ENCODE measurements at places on chromosomes 16 and 17. TPM values are rescaled to one million over a fixed set of nuclear protein-coding genes. Genes with fewer than 3 reads are reported as not detected.

Gene COL1A1
- total RNA-seq: 33.6 TPM

- no peaks in the 10 kb centered on the region for H3K4me1 ChIP-seq
- DNase-seq: no peak
- no peaks in the 10 kb centered on the region for H3K36me3 ChIP-seq
- no peak overlapping the region for H3K27ac ChIP-seq
- H3K27me3 ChIP-seq: no peaks in the 10 kb centered on the region
- no peak overlapping the region for H3K4me3 ChIP-seq
These were observed 643.5 kb downstream of the CDH11 start for GRCh38 chr16:64478252-64478906.

- H3K4me1 ChIP-seq: no peaks in the 10 kb centered on the region
- DNase-seq: no peak
- H3K36me3 ChIP-seq: peaks cover 71% of the 10 kb centered on the region
These were observed 16.8 kb downstream of the TCF25 start for GRCh38 chr16:89890200-89890599.

- no peak for DNase-seq
- no peaks in the 10 kb centered on the region for H3K36me3 ChIP-seq
- H3K27me3 ChIP-seq: no peaks in the 10 kb centered on the region
These were observed 91.8 kb downstream of the CYB561 start for GRCh38 chr17:63354256-63354655.

Gene TEN1
- total RNA-seq: 18.5 TPM

GRCh38 chr16:58026705-58027160 lies 1.2 kb downstream of the MMP15 start:
- H3K27me3 ChIP-seq: no peaks in the 10 kb centered on the region
- no peak for DNase-seq
- H3K4me1 ChIP-seq: peaks cover 28% of the 10 kb centered on the region

DNA sequence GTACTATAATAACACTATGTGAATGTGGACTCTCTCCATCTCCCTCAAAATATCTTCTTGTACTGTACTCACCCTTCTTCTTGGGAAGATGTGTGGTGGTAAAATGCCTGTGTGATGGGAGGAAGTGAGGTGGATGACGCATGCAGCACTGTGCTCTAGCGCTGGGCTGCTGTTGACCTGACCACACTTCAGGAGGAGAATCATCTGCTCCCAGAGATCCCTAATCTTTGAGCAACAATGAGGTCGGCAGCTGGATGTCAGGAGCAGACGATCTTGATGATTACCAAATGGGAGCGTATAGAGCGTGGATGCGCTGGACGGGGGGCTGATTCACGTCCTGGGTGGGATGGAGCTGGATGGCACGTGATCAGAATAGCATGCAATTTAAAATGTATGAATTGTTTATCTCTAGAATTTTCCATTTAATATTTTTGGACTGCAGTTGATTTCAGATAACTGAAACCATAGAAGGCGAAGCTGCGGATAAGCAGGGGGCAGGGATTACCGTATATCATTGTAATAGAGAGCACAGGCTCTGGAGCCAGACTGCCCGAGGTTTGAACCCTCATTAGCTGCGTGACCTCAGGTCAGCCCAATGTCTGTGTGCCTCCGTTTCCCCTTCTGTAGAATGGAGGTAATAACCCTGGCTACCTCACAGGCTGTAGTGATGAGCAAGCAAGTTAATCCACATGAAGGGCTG lies 23.7 kb upstream of the CYLD start:
- H3K4me1 ChIP-seq: peaks cover 13% of the 10 kb centered on the region
- no peak overlapping the region for H3K4me3 ChIP-seq
- no peak overlapping the region for H3K27ac ChIP-seq
- DNase-seq: no peak
- H3K36me3 ChIP-seq: no peaks in the 10 kb centered on the region

Gene KARS1
- 196 TPM for total RNA-seq

DNA sequence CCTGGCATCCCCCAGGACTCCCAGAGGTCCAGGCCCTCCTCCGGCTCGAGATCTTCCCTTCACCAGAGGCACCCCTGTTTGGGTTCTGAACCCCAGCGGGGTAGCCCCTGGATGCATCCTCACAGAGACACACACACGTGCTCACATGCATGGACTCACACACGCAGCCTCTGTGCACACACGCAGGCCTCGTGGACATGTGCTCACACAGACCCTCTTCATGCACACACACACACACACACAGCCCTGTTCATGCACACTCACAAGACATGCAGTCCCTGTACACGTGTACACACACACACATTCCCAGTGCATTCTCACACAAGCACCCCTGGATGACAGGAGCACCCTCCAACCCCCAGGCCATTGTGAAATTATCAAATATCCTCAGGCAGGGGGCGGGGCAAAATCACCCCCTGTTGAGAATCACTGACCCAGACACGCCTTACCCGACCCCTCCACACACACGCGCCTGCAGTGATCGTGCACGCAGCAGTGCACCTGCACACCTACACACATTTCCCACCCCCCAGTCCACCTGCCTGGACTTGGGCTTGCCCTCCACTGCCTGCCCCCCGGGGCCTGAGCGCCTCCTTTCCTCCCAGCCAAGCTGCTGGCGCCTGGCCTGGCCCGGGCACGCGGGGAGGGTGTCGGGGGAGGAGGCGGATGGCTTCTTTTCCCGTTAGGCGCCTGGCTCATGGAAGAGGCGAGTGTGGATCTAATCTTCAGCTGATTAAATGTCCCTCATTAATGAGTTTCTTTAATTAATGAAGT lies 62.6 kb downstream of the ENGASE start:
- peaks cover 45% of the 10 kb centered on the region for H3K27me3 ChIP-seq
- H3K4me3 ChIP-seq: no peak overlapping the region
- DNase-seq: no peak

DNA sequence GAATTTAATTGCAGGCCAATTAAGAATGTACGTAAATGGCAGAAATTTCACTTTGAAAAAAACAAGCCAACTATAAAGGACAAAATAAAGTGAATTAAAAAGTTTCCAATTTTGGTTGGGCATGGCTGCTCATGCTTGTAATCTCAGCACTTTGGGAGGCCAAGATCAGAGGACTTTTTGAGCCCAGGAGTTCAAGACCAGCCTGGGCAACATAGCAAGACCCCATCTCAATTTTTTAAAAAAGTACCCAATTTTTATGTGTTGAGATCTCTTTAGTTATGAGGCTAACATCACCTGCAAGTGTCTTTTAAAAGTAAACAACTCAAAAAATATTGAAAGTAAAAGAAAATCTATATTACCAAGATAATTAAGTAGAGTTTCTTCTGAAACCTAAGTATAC lies 25.9 kb downstream of the GNA13 start:
- H3K4me1 ChIP-seq: peaks cover 18% of the 10 kb centered on the region
- H3K27me3 ChIP-seq: no peaks in the 10 kb centered on the region
- no peaks in the 10 kb centered on the region for H3K36me3 ChIP-seq
- no peak overlapping the region for H3K27ac ChIP-seq
- no peak for DNase-seq

Gene WNK4
- total RNA-seq: 4.5 TPM

- no peaks in the 10 kb centered on the region for H3K4me1 ChIP-seq
- H3K27ac ChIP-seq: no peak overlapping the region
- no peak for DNase-seq
- no peak overlapping the region for H3K4me3 ChIP-seq
- H3K27me3 ChIP-seq: no peaks in the 10 kb centered on the region
- H3K36me3 ChIP-seq: no peaks in the 10 kb centered on the region
These were observed 80.6 kb downstream of the NETO2 start for GRCh38 chr16:47063011-47063724.

DNA sequence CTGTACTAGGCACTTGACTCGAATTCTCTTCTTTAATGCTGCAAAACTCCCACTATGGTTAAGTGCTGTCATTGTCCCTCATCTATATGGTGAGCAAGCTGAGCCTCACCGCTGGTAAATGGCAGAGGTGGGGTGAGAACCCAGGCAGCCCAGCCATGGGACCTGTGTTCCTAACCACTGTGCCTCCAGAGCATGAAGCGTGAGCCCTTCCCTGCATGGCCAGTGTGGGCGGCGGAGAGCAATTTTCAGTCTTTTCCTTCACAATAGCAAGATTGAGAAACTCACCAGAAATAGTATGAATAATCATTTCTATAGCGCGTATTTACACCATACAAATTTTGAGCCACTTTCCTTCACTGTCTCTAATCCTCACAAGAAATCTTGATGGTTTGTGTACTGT lies 9.2 kb downstream of the BFAR start:
- no peak overlapping the region for H3K4me3 ChIP-seq
- DNase-seq: no peak
- no peak overlapping the region for H3K27ac ChIP-seq
- no peaks in the 10 kb centered on the region for H3K27me3 ChIP-seq
- H3K36me3 ChIP-seq: peaks cover 37% of the 10 kb centered on the region
- H3K4me1 ChIP-seq: no peaks in the 10 kb centered on the region

DNA sequence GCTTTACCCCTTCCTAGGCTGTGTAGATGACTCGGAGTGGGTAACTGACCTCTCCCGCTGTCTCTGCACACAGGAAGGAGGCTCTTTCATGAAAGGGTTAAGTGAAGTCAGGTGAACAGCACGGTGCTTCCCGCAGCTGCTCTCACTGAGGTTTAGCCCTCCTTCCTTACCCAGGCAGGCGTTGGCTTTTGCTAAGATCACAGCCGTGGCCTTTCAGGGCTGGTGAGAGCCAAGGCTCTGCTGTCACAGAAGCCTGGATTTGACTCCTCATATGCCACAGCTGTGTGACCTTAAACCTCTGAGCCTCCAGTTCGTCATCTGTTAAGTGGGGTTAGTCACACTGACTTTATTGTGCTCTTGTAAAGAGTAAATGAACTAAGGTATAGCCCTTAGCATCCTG lies 90.9 kb upstream of the PLCG2 start:
- no peak for DNase-seq
- no peaks in the 10 kb centered on the region for H3K4me1 ChIP-seq
- peaks cover 11% of the 10 kb centered on the region for H3K36me3 ChIP-seq
- no peak overlapping the region for H3K4me3 ChIP-seq
- H3K27me3 ChIP-seq: no peaks in the 10 kb centered on the region

- H3K4me3 ChIP-seq: no peak overlapping the region
- H3K36me3 ChIP-seq: peaks cover 18% of the 10 kb centered on the region
- H3K27me3 ChIP-seq: no peaks in the 10 kb centered on the region
- no peak for DNase-seq
These were observed 2.7 kb downstream of the CBX4 start for GRCh38 chr17:79836510-79836971.

Gene SLFN14
- not detected for total RNA-seq

DNA sequence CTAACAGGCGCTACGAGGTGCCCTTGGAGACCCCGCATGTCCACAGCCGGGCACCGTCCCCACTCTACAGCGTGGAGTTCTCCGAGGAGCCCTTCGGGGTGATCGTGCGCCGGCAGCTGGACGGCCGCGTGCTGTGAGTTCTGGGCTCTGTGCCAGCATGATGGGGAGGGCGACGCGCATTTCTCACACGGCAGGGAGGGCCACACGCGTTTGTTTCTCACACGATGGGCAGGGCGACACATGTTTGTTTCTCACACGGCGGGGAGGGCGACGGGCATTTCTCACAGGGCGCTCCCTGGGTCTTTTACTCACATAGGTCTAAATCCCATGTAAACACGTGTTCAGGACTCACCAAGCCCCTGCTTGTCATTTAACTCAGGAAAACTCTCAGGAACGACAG lies 4.4 kb downstream of the GAA start:
- no peak overlapping the region for H3K4me3 ChIP-seq
- H3K27me3 ChIP-seq: no peaks in the 10 kb centered on the region
- H3K36me3 ChIP-seq: no peaks in the 10 kb centered on the region
- DNase-seq: no peak
- peaks cover 23% of the 10 kb centered on the region for H3K4me1 ChIP-seq

GRCh38 chr16:82400046-82400445 lies 226.7 kb upstream of the CDH13 start:
- no peak overlapping the region for H3K4me3 ChIP-seq
- H3K27ac ChIP-seq: no peak overlapping the region
- no peak for DNase-seq
- H3K27me3 ChIP-seq: 0 out of 2 replicates have a peak, but pooled peaks cover 4% of the 10 kb centered on the region
- no peaks in the 10 kb centered on the region for H3K36me3 ChIP-seq
- H3K4me1 ChIP-seq: no peaks in the 10 kb centered on the region

- DNase-seq: no peak
- H3K27ac ChIP-seq: no peak overlapping the region
These were observed 59.8 kb upstream of the ARL4D start for GRCh38 chr17:43338886-43339516.

GRCh38 chr16:88713568-88714419 lies 7.5 kb downstream of the CTU2 start:
- peaks cover 57% of the 10 kb centered on the region for H3K36me3 ChIP-seq
- H3K27ac ChIP-seq: no peak overlapping the region

Gene NPIPB6
- total RNA-seq: 2.1 TPM

GRCh38 chr17:49910094-49910857 lies 58.7 kb upstream of the DLX4 start:
- peaks cover 6% of the 10 kb centered on the region for H3K4me1 ChIP-seq
- H3K36me3 ChIP-seq: no peaks in the 10 kb centered on the region
- no peak for DNase-seq
- no peak overlapping the region for H3K4me3 ChIP-seq
- H3K27ac ChIP-seq: no peak overlapping the region

DNA sequence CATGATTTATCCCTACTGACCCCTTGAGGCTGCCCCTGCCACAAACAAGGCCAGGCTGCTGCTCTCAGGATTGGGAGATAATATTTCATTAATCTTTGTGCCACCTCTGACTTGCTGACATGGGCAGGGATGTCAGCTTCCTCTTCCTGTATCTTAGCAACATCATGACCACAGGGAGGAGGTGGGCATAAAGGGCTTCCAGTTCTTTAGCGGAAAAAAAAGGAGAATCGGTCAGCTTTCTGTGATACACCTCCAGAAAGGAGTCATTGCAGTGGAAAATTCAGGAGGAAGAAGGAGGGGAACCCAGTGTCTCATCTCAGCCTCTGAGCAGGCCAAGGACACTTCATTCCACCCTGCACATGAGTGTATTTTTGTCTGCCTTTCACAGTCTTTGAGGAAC lies 206.8 kb upstream of the SDK2 start:
- no peak for DNase-seq
- H3K36me3 ChIP-seq: no peaks in the 10 kb centered on the region
- H3K4me3 ChIP-seq: no peak overlapping the region
- no peak overlapping the region for H3K27ac ChIP-seq

GRCh38 chr17:50640686-50641351 lies 6.1 kb downstream of the ABCC3 start:
- no peaks in the 10 kb centered on the region for H3K36me3 ChIP-seq
- no peak for DNase-seq
- H3K27ac ChIP-seq: peak overlapping the region; percentile 95
- no peak overlapping the region for H3K4me3 ChIP-seq
- H3K4me1 ChIP-seq: peaks cover 72% of the 10 kb centered on the region

- H3K4me1 ChIP-seq: peaks cover 9% of the 10 kb centered on the region
- H3K27me3 ChIP-seq: no peaks in the 10 kb centered on the region
- no peak overlapping the region for H3K4me3 ChIP-seq
- no peaks in the 10 kb centered on the region for H3K36me3 ChIP-seq
These were observed 5.0 kb downstream of the GRB2 start for GRCh38 chr17:75400326-75400939.

DNA sequence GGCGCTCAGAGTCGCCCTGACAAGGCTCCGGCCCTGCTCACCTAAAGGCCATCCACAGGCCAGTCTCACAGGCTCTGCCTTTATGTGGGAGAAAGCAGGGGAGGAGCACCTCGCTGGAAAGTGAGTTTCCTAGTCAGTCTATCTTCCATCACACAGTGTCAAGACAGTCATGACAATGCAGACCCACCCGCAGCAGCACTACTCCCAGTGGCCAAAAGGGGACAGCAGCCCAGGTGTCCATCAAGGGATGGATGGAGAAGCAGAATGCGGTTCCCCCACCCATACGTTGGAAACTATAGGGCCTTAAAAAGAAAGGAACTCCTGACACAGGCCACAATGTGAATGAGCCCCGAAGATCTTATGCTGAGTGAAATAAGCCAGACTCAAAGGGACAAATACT lies 226.8 kb downstream of the ENGASE start:
- H3K27ac ChIP-seq: no peak overlapping the region
- H3K4me1 ChIP-seq: no peaks in the 10 kb centered on the region
- DNase-seq: no peak
- no peak overlapping the region for H3K4me3 ChIP-seq
- no peaks in the 10 kb centered on the region for H3K36me3 ChIP-seq

Measured in HCT116 (cell line).